ENCODE measurements at places on chromosomes 11 and 22.

DNA sequence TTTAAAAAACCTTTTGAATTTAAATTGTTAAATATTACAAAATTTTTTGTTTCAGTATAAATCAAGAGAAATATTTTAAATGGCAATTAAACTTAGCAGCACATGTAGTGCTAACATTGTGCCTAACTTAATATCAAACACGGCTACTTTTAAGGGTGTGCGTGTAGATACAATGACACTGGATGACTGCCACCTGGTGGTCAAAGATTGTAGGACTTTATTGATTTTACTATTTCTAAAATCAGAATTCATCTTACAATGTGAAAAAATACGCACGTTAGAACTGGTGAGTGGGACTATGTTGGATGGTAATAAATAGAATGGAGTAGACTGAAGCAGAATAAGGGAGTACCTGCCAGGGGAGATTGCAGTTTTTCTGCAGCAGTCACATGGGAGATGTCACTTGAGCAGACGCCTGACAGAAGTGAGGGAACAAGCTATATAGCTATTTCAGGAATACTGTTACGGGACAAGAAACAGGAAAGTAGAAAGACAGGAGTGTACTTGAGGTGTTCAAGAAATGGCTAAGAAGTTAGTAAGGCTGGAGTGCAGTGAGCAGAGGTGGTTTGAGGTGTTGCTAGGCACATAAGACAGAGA lies 52.9 kb downstream of the UVRAG start:
- peak; percentile 46 for DNase-seq

GRCh38 chr22:39577900-39578299 lies 7.3 kb downstream of the CACNA1I start:
- no peak for DNase-seq

GRCh38 chr11:62061356-62062222 lies 62.2 kb upstream of the INCENP start:
- no peak for DNase-seq

DNA sequence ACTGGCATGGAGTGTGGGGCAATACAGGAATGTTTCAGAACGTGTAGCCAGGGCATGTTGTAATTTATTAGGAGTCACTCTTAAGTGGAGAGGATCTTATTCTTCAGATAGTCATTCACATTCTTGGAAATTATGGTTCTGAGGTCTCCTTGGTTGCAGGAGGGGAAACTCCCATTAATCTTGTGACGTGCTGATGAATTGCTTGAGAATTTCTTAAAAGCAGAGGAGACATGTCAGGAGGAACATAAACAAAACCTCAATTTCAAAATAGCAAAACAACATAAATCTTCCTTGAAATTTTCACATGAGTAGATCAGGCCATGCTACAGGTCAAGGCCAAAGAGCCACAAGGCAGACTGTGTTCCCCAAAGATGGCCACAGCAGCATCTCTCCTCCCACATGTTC lies 50.4 kb downstream of the ADM start:
- DNase-seq, result no peak

DNA sequence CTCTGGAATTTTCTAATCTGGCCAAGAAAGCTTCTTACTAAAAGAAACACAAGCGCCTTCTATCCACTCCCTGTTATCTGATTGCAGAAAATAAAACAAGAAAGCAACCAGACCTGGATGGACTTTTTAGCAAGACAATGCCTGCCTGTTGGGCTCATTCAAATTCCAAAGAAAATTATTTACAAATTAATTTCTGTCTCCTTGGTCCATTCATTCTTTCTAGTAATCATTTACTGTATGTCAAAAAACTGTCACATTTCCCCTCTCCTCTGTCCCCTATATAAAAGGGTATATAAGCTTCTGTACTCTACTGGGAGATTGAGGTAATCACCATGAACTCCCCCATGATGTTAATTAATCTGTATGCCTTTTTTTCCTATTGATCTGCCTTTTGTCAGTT lies 279.9 kb downstream of the DLG2 start:
- DNase-seq, result no peak

DNA sequence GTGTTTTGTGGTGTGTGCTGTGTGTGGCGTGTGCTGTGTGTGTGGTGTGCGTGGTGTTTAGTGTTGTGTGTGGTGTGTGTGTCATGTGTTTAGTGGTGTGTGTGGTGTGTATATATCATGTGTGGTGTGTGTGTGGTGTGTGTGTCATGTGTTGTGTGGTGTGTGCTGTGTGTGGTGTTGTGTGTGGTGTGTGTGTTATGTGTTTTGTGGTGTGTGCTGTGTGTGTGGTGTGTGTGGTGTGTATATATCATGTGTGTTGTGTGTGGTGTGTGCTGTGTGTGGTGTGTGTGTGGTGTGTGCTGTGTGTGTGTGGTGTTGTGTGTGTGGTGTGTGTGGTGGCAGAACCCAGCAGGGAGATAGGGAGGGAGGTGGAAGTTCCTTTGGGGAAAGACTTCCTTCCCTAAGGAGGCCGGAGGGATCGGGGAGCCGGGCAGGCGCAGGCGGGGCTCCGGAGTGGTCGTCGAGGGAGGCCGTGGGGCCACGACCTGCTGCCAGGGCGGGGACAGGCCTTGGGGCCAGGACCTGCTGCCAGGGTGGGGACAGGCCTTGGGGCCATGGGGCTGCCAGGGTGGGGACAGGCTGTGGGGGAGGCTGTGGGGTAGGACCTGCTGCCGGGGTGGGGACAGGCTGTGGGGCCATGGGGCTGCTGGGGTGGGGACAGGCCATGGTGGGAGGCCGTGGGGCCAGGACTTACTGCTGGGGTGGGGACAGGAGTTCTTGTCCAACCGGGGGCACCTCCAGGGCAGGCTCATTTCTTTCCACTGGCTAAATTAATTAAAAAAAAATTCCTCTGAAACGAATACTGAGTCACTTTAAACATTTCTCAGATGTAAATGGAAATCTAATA lies 15.2 kb downstream of the PIM3 start:
- DNase-seq, result no peak

DNA sequence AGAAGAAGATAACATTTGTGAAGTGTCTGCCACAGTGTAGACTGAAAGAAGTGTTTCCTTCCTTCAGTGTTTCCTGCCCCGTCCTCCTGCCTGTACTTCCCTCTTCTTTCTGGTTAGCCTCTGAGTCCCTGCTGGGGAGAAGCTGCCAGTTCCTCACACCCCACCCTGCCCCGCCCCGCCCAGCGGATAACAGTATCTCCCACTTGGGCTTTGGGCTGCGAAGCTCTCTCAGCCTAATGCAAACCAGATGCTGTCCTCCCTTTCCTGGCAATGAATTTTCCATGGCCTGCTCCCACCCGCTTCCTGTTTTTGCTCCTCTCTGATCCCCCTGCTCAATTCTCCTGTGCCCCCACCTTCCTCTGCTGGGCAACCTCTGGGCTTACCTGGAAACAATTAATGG lies 5.2 kb upstream of the RAB3IL1 start:
- no peak for DNase-seq

GRCh38 chr11:78022397-78023396 lies at the start of gene KCTD14:
KCTD14 (minus strand) TSS chr11:78023276; CDS start chr11:78023249, 27 bp downstream.
- DNase-seq, result no peak

- peak; percentile 38 for DNase-seq
These were observed 638 bp downstream of the NRGN start for GRCh38 chr11:124740277-124740882.

Measured in stimulated activated CD4-positive, alpha-beta T cell treated with anti-CD3 and anti-CD28 coated beads, Interleukin-1b, Interleukin-23, amount 100 ng/mL, for 4 hours (primary cell).